Fibroblast of skin of left quadriceps (primary cell): ENCODE measurements at places on chromosomes 12 and 14.

DNA sequence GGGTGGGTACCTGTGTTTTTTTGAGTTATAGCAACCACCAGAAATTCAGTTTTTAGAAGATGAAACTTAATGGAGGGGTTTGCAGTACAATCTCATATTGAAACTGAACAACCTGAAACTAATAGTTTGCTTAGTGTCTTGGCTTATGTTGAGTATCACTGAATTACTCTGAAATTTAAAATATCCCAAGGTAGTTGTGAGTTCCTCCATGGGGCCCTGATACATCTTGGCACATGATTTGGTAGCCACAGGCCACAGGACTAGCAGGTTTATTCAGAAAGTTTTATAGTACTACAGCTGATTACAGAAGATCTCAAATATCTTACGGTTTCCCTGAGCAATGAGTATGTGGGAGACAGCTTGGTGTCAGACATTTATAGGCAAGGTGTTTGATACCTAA is 10.4 kb downstream of the PTGES3 start:
- no peak for DNase-seq

DNA sequence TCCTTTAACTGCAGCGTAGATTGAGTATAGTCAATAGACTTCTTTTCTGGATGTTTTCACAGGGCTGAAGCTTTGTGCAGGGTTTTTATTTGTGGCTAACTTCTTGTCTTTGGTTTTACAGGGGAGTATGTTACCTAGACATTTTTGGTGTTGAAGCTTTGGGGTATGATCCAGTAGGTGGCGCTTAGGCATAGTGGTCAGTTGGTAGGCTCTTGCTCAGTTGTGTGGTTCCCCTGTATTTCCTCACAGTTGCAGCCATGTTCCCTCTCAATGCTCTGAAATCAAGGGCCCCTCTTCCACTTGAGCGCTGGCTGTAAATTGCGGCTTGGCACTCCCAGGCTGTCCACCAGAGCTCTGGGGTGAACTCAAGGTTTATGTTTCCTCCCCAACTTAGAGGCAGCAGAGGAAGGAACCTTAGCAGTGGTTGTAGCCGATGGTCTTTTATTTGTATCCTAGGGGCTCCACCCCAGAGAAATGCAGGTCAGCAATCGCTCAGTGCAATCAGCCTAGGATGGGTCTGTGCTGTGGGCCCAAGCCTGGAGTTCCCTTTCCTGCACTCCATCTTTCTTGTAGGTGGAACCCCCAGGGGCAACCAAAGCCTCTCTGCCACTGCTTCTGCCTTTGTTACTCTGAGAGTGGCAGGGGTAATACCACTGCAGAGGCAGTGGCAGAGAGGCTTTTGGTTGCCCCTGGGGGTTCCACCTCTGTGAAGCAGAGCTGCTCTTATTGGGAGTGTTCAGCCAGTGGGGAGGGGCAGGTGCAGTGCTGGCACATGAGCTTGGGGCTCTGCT is 55.1 kb downstream of the CMAS start:
- peak; percentile 26 for DNase-seq

- DNase-seq, result no peak
These were observed 60.4 kb upstream of the FAR2 start for GRCh38 chr12:29088611-29089219.

DNA sequence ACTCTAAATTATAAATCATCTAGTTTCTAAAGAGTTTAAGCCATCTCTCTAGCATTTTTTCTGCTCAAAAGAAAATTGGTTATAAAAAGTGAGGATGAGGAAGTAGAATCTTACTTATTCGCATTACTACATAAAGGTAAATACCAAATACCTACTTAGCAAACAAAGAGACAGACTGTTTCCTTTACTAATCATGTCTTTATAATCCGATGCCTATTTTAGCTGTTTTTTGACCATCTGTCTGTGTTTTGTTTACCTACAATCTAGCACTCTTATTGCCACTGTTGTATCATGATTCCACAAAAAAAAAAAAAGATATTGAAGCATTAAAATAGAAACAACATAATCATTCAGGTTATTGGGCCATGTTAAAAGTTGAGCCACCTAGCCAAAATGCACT is 396.2 kb downstream of the PAWR start:
- DNase-seq, result no peak

GRCh38 chr12:63913929-63914328 is 69.4 kb downstream of the SRGAP1 start:
- no peak for DNase-seq
